ENCODE measurements at places on chromosomes 2 and 18.

DNA sequence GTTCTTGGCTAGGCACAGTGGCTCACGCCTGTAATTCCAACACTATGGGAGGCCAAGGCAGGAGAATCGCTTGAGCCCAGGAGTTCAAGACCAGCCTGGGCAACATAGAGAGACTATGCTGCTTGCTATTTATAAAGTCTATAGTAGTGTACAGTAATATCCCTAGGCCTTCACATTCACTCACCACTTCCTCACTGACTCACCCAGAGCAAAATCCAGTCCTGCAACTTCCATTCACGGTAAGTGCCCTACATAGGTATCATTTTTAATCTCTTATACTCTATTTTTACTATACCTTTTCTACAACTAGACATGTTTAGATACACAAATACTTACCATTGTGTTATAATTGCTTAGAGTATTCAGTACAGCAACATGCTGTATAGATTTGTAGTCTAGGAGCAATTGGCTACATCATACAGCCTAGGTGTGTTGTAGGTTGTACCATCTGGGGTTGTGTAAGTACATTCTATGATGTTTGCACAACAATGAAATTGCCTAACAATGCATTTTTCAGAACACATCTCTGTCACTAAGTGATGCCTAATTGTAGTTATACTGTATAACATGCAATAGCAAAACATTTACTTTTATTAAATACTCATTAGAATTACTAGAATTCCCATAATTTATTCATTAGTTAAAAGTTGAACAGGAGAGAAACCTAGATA is 8.8 kb downstream of the DHX57 start:
- no peak overlapping the region for H3K27ac ChIP-seq
- H3K27me3 ChIP-seq = no peaks in the 10 kb centered on the region
- no peak overlapping the region for H3K4me3 ChIP-seq
- H3K36me3 ChIP-seq = peaks cover 13% of the 10 kb centered on the region
- H3K4me1 ChIP-seq = no peaks in the 10 kb centered on the region

DNA sequence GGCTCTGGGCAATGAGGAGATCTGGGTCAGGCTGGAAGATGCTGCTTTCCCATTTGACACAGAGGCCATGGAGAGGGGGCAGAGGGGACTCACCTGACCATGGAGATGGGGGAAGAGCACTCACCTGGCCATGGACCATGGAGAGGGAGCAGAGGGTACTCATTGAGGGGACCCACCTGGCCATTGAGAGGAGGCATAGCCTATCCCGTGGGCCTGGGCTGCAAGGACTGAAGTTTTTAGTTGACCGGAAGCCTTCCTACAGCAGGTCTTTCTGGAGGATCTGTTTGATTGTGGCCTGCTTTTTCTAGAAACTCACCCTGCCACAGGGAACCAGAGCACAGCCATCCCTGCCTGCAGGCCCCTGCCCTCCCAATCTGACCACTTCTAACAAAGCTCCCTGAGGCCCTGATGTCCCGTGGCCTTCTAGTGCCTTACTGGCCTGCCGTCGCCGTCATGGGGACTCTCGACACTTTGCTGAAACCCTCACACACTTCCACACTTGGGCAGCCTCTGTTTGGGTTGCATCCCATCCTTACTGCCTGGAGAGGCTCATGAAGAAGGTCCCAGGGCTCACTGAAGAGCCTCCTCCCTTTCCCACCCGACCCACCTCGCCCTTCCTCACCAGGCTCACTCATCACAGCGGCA is 5.1 kb upstream of the PROM2 start:
- no peak overlapping the region for H3K4me3 ChIP-seq
- no peak for DNase-seq
- no peaks in the 10 kb centered on the region for H3K27me3 ChIP-seq
- H3K4me1 ChIP-seq = no peaks in the 10 kb centered on the region
- H3K36me3 ChIP-seq = no peaks in the 10 kb centered on the region

DNA sequence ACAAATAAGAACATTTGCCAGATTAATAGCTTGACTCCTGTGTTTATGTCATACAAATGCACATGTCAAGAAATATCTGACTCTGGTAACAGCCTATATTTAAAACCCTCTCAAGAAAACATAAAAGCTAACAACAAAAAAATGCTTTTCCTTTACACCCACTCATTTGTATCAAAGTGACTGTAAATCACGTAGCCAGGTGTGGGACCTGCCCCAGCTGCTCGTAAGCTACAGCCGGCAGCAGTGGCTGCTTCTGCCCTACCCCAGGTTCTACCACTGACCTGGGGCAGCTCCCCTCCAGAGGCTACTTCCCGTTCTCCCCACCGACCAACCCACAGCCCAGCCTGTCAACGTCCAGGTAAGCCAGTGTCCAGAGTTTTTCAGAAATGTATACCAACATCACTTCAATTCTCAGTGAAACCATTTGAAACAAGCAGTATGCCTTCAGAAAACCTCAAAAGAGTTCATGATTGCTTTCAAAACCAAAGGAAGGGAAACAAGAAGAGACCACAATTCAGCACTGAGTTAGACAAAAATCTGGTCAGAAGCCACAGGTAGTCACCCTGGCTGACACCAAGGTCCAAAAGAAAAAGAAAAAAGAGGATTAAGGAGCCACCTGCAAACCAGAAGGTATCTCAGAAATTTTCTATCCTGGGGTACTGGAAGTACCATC is 40.4 kb downstream of the KIDINS220 start:
- no peaks in the 10 kb centered on the region for H3K27me3 ChIP-seq
- H3K36me3 ChIP-seq = peaks cover 31% of the 10 kb centered on the region
- no peak overlapping the region for H3K27ac ChIP-seq
- H3K4me3 ChIP-seq = no peak overlapping the region

DNA sequence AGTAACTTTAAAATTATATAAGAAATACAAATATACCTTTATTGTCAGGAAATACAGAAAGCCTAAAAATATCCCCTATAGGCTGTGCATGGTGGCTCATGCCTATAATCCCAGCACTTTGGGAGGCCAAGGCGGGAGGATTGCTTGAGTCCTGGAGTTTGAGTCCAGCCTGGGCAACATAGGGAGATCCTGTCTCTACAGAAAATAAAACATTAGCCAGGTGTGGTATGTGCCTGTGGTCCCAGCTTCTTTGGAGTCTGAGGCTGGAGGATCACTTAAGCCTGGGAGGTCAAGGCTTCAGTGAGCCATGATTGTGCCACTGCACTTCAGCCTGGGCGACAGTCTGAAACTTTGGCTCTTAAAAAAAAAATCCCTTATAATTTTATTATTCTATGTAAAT is 29.1 kb downstream of the GLS start:
- peaks cover 8% of the 10 kb centered on the region for H3K4me1 ChIP-seq
- H3K27me3 ChIP-seq = no peaks in the 10 kb centered on the region
- H3K27ac ChIP-seq = no peak overlapping the region
- peaks cover 4% of the 10 kb centered on the region for H3K36me3 ChIP-seq
- no peak overlapping the region for H3K4me3 ChIP-seq

- H3K27ac ChIP-seq = no peak overlapping the region
- no peaks in the 10 kb centered on the region for H3K4me1 ChIP-seq
- H3K36me3 ChIP-seq = no peaks in the 10 kb centered on the region
- H3K4me3 ChIP-seq = no peak overlapping the region
- DNase-seq = no peak
Measured at GRCh38 chr2:105460048-105460732, 61.3 kb upstream of the FHL2 start.

- H3K4me1 ChIP-seq = no peaks in the 10 kb centered on the region
- H3K27ac ChIP-seq = no peak overlapping the region
- no peak for DNase-seq
- H3K4me3 ChIP-seq = no peak overlapping the region
- no peaks in the 10 kb centered on the region for H3K27me3 ChIP-seq
Measured at GRCh38 chr2:201618744-201619662, 24.3 kb downstream of the TMEM237 start.

GRCh38 chr2:223099561-223099960 is 47.6 kb downstream of the KCNE4 start:
- no peaks in the 10 kb centered on the region for H3K4me1 ChIP-seq
- no peak for DNase-seq
- H3K27ac ChIP-seq = no peak overlapping the region
- no peak overlapping the region for H3K4me3 ChIP-seq
- no peaks in the 10 kb centered on the region for H3K27me3 ChIP-seq
- no peaks in the 10 kb centered on the region for H3K36me3 ChIP-seq

DNA sequence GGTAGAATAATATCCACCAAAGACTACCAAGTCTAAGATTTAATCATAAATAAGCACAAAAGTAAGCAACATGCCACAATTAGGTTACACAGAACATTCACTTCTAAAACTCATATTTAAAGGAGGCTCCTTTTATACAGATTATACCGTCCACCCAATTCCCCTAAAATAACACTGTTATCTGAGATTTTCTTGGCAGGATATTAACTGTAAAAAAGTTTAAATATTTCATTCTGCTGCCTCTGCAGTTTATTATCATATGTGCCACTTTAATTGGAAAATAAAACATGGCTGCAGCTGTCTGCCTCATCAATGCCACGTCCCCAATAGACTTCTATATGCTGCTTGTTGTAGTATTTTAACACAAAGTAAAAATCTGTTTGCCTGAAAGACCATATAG is 140.9 kb downstream of the DTNB start:
- H3K4me1 ChIP-seq = no peaks in the 10 kb centered on the region
- H3K36me3 ChIP-seq = no peaks in the 10 kb centered on the region
- no peak for DNase-seq
- no peak overlapping the region for H3K4me3 ChIP-seq
- H3K27me3 ChIP-seq = no peaks in the 10 kb centered on the region

DNA sequence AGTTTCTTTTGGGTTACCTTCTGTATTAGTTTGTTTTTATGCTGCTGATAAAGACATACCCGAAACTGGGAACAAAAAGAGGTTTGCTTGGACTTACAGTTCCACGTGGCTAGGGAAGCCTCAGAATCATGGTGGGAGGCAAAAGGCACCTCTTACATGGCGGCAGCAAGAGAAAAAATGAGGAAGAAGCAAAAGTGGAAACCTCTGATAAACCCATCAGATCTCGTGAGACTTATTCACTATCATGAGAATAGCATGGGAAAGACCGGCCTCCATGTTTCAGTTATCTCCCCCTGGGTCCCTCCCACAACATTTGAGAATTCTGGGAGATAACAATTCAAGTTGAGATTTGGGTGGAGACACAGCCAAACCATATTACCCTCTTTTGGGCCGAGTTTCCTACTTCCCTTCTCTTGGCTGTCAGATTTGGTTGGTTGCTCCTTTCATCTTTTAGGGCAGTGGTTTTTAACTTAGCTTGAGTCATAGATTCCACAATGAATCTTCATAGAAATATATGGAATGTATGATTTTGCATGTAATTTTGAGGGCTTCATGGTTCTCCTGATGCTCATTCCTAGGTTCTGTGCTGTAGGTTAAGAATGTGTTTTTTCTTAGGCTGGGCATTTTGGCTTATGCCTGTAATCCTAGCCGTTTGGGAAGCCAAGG is 44.2 kb downstream of the CEP192 start:
- H3K27me3 ChIP-seq = no peaks in the 10 kb centered on the region
- DNase-seq = no peak
- H3K36me3 ChIP-seq = peaks cover 22% of the 10 kb centered on the region

- no peak overlapping the region for H3K4me3 ChIP-seq
- H3K4me1 ChIP-seq = no peaks in the 10 kb centered on the region
- H3K27me3 ChIP-seq = no peaks in the 10 kb centered on the region
- no peak overlapping the region for H3K27ac ChIP-seq
- DNase-seq = no peak
- H3K36me3 ChIP-seq = no peaks in the 10 kb centered on the region
Measured at GRCh38 chr18:5253910-5254309, 41.6 kb downstream of the ZBTB14 start.

DNA sequence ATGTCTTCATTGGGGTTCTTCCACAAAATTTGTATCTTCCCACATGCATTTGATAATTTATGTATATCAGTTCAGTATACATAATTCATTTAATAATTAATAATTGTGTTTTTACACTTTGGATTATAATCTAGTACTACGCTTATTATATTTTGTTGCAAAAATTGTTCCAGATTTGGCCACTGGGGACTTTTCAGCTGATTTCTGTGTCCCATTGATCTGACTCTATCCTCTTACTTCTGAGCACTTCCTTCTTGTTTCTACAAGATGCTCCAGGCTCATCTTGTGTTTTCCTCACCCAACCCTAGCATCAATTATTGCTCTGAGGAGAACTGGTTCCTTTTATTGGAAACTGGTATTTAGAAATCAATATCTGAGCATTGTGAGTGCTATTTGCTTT is 215.3 kb upstream of the CDH19 start:
- no peaks in the 10 kb centered on the region for H3K27me3 ChIP-seq
- no peak for DNase-seq
- no peaks in the 10 kb centered on the region for H3K4me1 ChIP-seq
- no peaks in the 10 kb centered on the region for H3K36me3 ChIP-seq

DNA sequence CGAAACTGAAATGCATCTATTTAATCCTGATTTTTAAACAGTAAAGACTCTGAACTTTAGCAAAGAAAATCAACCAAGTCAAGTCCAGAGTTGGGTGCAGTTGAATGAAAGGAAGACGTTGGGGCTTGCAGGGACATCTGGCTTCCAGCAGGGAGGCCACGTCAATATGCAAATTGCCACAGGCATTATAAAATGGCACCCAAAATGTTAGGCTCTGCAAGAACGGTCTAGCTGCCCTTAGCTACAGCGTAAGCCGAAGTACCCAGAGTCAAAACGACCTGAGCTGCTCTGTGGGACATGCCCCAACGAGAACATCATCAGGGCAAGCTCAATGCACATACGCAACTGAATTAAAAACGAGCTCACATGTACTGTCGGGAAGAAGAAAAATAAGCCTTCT is 30.7 kb downstream of the DOCK10 start:
- peaks cover 57% of the 10 kb centered on the region for H3K4me1 ChIP-seq
- no peak for DNase-seq
- no peaks in the 10 kb centered on the region for H3K27me3 ChIP-seq
- no peak overlapping the region for H3K4me3 ChIP-seq

DNA sequence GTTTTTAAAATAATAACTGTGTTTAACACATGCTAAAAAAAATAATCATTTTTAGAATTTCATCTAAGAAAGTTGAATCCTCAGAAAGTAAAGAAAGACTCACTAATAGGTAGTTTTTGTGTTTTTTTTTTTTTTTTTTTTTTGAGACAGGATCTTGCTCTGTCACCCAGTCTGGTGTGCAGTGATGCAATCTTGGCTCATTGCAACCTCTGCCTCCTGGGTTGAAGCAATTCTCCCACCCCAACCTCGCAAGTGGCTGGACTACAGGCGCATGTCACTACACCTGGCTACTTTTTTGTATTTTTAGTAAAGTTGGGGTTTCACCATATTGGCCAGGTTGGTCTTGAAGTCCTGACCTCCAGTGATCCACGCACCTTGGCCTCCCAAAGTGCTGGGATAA is 7.1 kb downstream of the CKAP2L start:
- no peak for DNase-seq
- no peaks in the 10 kb centered on the region for H3K4me1 ChIP-seq
- H3K36me3 ChIP-seq = no peaks in the 10 kb centered on the region
- no peaks in the 10 kb centered on the region for H3K27me3 ChIP-seq
- no peak overlapping the region for H3K27ac ChIP-seq

- H3K4me1 ChIP-seq = no peaks in the 10 kb centered on the region
- no peaks in the 10 kb centered on the region for H3K27me3 ChIP-seq
- H3K4me3 ChIP-seq = no peak overlapping the region
- H3K36me3 ChIP-seq = peaks cover 14% of the 10 kb centered on the region
- DNase-seq = no peak
- no peak overlapping the region for H3K27ac ChIP-seq
Measured at GRCh38 chr2:6845903-6846302, 19.8 kb downstream of the CMPK2 start.

Data from CD8-positive, alpha-beta memory T cell (primary cell).